Epithelial cell of proximal tubule (primary cell): ENCODE measurements at places on chromosomes 5 and 9. TPM values are rescaled to one million over a fixed set of nuclear protein-coding genes. Genes with fewer than 3 reads are reported as not detected.

DNA sequence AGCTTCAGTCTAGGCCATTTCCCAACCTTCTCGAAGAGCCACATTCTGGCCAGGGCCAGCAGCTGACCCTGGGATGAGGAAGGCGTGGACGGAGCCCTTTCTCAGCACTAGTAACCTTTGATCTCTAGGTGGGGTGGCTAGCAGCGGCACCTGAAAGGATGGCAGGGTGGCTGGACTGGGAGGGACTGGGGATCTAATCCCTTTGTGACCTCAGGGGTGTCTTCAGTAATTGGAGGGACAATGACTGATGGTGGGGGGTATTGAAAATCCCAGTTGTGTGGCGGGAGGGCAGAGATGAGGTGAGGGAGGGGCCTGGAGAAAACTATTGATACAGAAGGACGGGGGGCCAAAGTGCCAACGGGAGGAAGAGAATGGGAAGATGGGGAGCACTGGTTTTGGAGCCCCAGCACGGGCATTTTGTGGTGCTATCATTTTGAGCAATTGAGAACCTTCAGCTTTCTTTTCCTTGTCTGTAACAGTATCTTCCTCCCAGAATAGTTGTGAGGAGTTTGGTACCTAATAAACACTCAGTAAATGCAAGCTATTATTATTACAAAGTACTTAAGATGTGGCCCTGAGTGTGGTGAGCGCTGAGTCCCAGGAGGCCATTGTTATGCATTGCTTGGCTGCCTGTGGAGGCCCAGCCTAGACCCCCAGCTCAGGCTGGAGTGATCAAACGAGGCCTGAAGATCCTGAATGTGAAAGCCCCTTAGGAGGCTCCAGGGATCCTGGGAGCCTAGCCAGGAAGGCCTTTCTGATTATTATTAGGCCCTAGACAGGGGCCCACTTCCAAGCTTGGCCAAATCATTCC, 37.3 kb upstream of the UBE2D2 start:
- DNase-seq: no peak

DNA sequence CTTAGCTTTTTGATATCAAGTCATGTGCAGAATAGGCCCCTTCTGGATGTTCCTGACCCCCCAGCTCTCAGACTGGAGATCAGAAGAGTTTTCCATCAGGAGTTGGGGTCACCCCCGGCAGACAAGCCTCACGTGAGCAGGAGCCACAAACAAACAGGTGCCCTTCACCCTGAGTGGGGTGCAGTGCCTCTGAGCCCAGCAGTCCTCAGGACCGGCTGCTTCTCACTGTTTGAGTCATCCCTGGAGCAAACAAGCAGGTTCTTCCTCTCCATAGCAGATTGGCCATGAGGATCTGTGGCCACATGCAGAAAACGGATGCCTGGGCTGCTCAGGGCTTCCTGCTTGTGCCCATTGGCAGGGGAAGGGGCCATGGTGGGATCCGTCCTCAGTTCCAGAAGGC, 47.0 kb downstream of the LRSAM1 start:
- no peak for DNase-seq

DNA sequence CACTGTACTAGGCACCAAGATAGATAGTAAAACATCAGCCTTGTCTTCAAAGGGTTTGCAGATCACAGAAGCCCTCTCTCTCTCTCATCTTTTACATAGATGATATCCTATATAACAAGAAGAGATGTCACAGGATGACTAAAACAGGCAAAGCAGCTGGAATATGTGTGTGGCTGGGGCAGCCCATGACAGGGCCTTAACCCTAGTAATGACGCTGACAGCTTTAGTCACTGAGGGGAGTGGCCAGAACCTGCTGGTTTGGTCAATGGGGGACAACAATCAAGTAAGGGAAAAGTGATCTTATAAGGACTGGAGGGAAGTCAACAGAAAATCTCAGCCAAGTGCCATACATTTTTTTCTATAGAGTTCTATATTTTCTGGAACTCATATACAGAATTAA, 41.9 kb upstream of the RIC1 start:
- DNase-seq: no peak

DNA sequence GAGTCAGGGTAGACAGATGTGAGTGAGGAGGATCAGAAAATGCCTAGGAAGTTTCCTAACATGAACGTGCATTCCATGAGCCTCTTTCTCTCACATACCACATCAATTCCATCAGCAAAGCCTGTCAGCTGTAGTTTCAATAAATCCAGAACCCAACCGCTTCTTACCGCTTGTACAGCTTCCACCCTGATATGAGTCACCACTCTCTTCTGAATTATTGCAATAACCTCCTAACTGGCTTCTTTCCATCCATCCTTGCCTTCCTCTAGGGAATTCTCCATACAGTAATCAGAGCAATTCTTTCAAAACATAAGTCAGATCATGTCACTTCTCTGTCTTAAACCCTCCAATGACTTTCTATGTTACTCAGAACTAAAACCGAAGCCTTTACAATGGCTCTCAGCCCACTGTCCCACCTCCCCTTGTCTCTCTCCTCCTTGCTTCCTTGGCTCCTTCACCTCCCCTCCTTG, 8.1 kb upstream of the RAD23B start:
- DNase-seq: peak; percentile 52

C6 gene
- total RNA-seq: not detected in 2 replicates
